ENCODE measurements at places on chromosomes 3 and 15. TPM values are rescaled to one million over a fixed set of nuclear protein-coding genes. Genes with fewer than 3 reads are reported as not detected.

DNA sequence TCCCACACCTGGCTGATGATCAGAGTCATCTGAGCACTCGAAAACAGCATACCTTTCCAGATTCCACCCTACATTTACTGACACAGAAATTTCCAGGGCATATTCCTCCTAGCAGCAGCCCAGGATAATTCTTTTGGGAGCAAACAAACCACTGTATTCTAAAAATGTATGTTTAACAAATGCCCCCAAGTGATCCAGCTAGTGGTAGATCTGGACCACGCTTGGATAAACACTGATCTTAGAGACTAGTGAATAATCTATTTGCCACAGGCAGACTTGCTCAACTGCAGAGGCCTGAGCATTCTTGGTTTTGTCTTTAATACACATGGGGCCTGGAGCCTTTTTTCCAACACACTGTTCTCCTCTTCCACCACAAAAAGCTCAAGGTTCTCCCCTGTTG is 89.6 kb downstream of the TM4SF4 start:
- no peak for DNase-seq

DNA sequence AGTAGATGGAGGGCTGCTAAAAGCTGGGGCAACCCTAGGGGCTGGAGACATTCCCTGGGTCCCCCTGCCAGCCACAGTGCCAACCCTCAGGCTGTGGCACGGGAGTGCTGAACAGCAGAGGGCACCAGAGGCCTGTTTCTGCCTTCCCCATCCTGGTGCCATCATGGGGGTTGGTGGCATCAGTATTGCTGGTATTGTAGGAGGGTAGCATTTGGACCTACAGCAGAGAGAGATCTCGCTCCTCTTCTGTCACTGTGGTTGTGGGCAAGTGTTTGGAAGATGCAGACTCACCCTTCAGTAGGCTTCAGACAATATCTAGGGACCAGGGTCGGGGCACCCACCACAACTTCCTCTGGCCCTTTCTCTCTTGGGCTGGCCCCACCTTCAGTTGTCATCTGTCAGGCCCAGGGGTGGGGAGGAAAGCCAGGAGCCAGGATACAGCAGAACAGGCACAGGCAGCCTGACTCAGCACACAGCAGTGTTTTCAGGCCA is 123.5 kb downstream of the RPLP1 start:
- DNase-seq: peak; percentile 22

DNA sequence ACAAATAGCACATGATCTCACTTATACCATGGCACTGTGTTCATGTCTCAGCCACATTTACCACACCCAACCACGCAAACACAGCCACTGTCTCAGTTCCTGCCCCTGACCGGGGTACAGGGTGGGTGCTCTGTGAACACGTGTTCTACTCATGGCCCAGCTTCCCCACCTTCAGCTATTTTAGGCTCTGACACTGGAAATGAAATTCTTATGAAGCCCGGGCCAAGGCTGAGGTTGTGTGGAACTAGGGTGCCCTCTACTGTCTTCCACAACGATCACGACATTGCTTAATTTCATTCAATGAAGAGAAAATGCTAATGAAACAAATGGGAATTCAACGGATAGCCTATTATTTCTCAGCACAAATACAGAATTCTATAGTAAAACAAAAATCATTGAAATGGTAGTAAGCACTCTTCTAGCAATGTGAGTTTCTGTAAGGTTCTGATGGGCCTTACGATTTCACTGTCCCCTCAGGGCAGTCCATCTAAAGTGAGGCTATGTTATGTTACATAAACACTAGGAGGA is 2.1 kb upstream of the GABRA5 start:
- peak; percentile 4 for DNase-seq

DNA sequence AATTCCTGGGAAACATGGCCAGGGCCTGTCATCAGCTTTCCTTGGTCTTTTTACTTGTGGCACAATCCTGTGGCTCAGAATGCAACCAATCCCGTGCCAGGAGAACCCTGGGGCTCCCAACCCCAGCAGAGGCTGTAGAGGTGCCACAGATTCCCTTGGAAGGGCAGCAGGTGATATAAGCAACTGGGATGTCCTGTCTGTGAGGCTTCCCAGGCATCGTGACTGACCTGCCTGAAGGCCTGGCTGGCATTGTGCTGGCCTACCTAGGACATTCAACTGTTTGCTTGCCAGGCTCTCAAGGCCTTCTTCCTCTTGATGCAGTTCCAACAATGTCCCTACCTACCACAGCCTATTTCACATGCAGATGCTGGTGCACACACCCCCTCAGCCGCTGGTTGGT is 72.2 kb upstream of the MEX3B start:
- no peak for DNase-seq

- DNase-seq: no peak
These were observed 269.1 kb downstream of the SHQ1 start for GRCh38 chr3:72579191-72579580.

- no peak for DNase-seq
These were observed 19.6 kb upstream of the CHMP2B start for GRCh38 chr3:87207460-87207859.

- DNase-seq: no peak
These were observed 34.6 kb upstream of the CCDC66 start for GRCh38 chr3:56522374-56522773.

- no peak for DNase-seq
These were observed 725.3 kb downstream of the SI start for GRCh38 chr3:164352991-164353390.

- no peak for DNase-seq
These were observed 29.9 kb upstream of the GNB5 start for GRCh38 chr15:52220937-52221660.

GRCh38 chr3:136366289-136366688 is 116.1 kb downstream of the PCCB start:
- no peak for DNase-seq

DNA sequence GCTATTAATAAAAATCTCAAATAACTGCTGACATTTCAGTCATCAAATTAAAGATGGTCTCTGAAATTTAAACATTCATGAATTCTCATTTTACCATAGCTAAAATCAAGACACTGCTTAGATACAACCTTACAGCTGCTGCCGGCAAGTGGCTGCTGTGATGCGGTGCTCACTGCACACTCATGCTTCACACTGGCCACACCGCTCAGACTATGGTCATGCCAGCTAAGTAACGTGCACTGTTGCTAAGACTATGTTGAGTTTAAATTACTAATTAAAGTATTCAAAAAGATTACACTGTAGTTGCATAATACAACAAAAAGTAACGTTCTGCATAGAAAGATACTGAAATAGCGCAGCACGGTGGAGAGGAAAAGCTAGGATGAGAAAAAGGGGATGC is 12.1 kb downstream of the ATP13A3 start:
- no peak for DNase-seq

DNA sequence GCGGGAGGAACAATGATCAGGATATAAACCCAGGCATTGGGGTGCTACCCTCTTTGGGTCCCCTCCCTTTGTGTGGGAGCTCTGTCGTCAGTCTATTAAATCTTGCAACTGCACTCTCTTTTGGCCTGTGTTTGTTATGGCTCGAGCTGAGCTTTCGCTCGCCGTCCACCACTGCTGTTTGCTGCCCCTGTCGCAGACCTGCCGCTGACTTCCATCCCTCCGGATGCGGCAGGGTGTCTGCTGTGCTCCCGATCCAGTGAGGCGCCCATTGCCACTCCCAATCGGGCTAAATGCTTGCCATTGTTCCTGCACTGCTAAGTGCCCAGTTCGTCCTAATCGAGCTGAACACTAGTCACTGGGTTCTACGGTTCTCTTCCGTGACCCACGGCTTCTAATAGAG is 1443.7 kb upstream of the CADM2 start:
- DNase-seq: no peak

DNA sequence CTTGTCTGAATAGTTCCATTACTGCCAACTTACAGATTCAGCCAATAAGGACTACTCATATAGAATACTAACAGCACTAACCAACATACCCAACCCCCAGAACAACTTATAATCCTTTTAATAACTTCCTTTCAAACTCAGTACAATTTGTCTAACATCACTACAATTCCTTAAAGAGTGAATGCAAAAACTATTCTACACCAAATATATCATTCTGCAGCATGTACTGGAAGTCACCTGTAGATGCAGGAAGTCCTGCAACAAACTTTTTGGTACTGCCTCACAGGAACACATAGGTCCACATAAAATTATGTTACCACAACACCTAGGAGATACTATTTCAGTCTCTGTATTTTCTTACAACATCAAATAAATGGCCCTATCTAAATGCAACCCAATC is 2.1 kb downstream of the CCNL1 start:
- no peak for DNase-seq

DNA sequence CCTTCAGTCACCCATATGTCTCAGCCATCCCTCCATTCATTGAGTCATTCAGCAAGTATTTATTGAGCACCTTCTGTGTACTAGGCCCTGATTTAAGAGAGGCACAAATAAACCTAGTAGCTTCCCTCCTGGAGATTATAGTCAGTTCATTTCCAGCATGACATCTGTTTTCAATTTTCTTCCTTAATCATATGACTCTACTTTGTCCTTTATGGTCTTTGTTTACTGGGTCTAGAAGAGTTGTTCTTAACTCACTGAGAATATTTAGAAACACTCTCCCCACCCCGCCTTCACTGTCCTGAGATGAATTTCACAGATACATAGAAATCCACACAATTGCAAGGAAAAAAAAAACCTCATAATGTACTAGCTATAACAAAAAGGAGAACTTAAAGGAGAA is 44.8 kb upstream of the ADAMTS9 start:
- no peak for DNase-seq

GRCh38 chr3:32963871-32964270 is 12.4 kb downstream of the CCR4 start:
- DNase-seq: no peak

The OR5K2 gene
- not detected for total RNA-seq

The ITIH1 gene
- not detected for total RNA-seq

The GATA2 gene
- total RNA-seq: 63.9 TPM

The REC114 gene
- not detected for total RNA-seq
